ENCODE measurements at places on chromosomes 1 and 21. TPM values are rescaled to one million over a fixed set of nuclear protein-coding genes. Genes with fewer than 3 reads are reported as not detected.

CDA gene
- not detected for total RNA-seq

GRCh38 chr1:150791585-150791984 lies 16.5 kb downstream of the CTSK start:
- H3K4me3 ChIP-seq, result no peak overlapping the region
- no peak overlapping the region for H3K27ac ChIP-seq
- H3K27me3 ChIP-seq, result no peaks in the 10 kb centered on the region

ITLN1 gene
- total RNA-seq, result not detected

DNA sequence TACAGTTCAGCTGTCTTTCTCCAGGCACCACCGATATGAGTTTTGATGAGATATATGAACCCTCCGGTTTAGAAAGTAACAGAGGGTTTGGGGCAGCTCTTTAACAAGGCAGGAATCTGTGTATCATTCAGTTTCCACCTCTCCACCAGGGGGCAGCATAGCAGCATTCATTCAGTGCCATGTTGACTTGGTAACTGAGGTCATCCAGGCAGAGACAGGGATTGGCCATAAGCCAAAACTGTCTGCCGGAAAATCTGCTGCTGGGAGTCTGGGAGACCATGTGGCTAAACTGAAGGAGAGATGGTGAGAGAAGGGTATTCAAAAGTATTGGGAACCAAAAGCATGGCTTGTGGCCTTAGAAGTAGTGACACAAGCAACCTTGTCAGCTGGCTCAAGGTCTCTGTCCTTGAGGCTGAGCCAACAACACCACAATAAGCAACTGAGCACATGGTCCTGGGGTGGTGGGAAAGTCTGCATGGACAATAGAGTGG lies 98.5 kb downstream of the LMX1A start:
- no peaks in the 10 kb centered on the region for H3K4me1 ChIP-seq
- no peak overlapping the region for H3K27ac ChIP-seq
- H3K27me3 ChIP-seq, result no peaks in the 10 kb centered on the region

DNA sequence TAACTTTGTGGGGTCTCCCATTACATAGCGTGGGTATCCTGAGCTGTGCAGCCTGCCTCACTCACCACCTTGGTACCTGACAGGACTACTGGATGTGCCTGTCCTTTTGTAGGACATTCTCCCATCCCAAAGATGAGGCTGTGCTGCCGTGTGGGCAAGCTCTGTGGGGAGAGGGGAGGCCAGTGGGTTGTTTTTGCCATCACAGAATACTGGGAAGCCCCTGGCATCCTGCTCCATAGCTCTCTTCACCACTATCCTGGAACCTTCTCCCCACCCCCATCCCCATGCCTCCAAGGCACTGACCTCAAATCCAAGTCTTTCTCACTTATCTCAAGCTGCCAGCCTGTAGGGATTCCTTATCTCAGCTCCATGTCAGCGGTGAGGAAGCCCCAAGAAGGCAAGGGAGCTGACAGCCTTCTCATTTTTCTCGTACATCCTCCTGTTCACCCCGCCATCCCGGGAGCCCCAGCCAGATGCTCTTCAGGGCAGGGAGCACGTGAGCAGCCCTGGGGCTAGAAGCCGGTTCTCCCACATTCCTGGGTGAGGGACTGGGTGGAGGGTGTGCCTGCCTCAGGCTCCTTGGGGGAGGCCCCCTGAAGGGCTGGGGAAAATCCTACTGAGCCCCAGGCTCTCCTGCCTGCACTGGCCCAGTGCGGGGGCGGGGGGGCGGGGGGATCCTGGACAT lies 2.4 kb upstream of the ELF3 start:
- H3K4me3 ChIP-seq, result no peak overlapping the region
- DNase-seq, result peak; percentile 96
- peaks cover 48% of the 10 kb centered on the region for H3K36me3 ChIP-seq
- no peaks in the 10 kb centered on the region for H3K27me3 ChIP-seq

DNA sequence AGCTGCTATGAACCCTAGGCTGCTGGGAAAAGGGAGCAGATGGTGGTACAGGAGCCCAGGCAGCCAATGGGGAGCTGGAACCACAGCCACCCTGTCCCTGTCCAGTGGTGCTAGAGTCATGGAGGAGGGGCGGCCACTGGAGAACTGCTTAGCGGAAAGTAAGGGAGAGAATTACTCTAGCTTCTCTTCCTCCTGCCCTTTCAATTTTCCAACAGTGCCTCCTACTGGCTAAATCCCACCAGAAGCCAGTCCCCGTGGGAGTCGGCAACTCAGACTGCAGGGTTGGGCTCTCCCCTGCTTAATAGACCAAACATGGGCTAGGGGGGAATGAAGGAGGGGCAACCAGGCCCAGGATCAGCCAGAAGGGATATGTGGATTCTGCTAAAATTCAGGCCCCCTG lies 154.5 kb downstream of the ACTL8 start:
- no peak for DNase-seq
- H3K4me3 ChIP-seq, result no peak overlapping the region
- H3K36me3 ChIP-seq, result no peaks in the 10 kb centered on the region

TTLL10 gene
- not detected for total RNA-seq

COL11A1 gene
- under 0.01 TPM for total RNA-seq

- no peaks in the 10 kb centered on the region for H3K4me1 ChIP-seq
- H3K4me3 ChIP-seq, result no peak overlapping the region
- no peaks in the 10 kb centered on the region for H3K27me3 ChIP-seq
- no peak for DNase-seq
- H3K36me3 ChIP-seq, result no peaks in the 10 kb centered on the region
- no peak overlapping the region for H3K27ac ChIP-seq
Measured at GRCh38 chr1:119347858-119348257, 20.7 kb upstream of the HAO2 start.

CMPK1 gene
- 174 TPM for total RNA-seq

Measured in stomach (tissue), 19 donors.